ENCODE measurements at places on chromosomes 6 and 20.

- no peak for DNase-seq
Measured at GRCh38 chr6:16544006-16544405, 217.3 kb downstream of the ATXN1 start.

DNA sequence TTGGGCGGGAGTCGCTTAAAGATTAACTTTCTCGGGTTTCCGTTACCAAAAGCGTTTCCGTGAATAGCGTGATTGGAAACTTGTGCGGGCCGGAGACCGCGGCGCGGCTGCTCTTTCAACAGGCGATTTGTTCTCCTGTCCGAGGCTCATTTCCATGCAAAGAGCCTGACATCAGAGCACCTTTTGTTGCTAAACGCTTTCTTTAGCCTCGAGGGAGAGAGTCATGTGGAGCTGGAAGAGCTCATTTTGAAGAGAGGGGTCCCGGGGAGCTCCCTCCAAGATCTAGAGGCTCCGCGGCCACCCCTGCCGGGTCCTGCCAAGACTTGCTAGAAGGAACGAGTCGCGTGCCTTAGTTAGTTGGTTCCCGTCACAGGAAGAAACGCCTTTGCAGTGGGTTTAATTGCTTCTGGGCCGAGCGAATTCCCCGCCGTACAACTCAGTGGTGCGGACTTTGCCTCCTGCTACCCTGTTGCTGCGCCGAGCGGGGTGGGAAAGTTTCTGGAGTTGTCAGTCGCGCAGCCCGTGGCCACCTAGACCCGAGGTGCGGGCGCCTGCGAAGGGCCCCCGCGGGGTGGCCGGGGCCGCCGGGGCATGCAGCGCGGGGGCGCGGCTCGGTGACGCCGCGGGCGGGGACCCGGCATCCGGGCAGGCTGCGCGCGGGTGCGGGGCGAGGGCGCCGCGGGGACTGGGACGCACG, at the start of gene SASH1:
TSS of gene SASH1 (plus strand) at position 489 of the 697 bp plus-strand sequence. CDS start 230 bp downstream, outside the sequence.
- DNase-seq, result peak; percentile 84

GRCh38 chr20:10236540-10237533, 18.2 kb downstream of the SNAP25 start:
- no peak for DNase-seq

DNA sequence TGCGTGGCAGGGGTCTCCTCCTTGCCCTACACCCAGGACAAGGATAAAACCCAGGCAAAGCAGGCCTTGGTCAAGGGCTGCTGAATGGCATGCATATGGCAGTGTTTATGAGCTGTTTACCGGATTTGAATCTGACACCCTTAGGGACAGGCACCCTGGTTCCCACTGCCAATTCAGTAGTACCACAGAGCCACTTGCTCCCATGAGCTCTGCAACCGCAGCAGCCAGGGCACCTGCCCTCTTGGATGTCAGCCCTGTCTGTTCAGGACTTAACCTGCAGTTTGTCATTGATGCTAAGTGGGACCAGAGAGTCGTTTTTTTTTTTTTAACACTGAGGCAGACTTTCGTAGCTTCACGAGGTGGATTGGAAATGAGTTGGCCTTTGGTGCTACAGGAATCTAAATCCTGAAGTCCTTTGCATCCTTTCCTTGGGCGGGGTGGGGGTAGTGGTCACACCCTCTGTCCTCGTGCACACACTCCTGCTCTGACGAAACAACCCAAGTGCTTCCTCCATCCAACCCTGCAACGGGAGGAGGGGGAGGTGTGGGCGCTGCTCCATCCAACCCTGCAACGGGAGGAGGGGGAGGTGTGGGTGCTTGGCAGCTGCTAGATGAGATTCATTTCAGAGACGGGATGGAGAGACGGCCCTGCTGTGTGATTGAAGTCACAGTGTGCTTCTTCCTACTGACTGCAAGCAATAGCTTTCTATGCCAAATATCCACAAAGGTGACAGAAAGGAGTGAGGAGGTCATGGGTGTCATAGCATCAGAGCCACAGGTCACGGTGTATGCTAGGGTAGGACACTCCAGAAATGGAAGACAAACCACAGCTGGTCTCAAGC, 166.5 kb downstream of the SMOC2 start:
- DNase-seq, result peak; percentile 41

DNA sequence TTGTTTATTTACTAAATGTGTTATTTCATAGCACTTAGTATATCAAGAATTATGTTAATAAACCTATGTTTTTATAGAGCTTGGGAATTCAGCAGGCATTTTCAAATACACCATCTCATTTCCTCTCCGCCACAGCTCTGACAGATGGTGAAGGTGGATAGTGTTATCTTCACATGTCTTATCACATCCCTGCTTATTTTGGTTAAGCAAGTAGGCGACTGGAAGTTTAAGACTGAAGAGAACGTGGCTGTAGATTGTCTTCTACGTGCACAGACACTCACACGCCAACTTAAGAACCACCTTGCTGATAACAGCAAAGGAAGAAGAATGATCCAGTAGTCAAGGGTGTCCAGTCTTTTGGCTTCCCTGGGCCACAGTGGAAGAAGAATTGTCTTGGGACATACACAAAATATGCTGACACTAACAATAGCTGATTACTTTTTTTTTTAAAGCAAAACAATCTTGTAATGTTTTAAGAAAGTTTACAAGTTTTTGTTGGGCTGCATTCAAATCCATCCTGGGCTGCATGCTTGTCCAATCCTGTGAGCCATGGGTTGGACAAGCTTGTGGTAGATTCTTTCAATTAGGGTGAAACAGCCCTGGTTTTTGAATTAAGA, 43.3 kb upstream of the SCGN start:
- DNase-seq, result no peak

All from right forelimb (tissue), 1 donor.